ENCODE measurements at places on chromosomes 3 and 15.

- no peak for DNase-seq
Observed at GRCh38 chr3:114709102-114709501, 415.3 kb downstream of the TIGIT start.

DNA sequence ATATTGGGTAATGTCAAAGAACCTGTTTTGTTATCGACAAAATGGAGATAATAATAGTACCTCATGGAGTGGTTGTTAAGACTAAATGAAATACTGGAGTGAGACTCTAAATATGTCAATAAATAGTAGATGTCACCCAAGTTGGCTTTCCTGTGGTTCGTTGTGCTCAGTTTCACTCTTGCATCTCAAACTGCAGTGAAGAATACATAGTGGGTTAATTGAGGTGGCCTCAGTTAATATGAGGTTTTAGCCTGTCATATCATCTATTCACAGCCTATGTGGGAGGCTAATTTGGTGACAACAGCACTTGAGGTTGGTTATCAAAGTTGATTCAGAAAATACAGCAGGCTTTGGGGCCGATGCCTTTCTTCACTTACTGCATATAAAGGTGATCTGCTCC is 485.5 kb upstream of the SUCLG2 start:
- DNase-seq, result no peak

GRCh38 chr15:93451822-93452221 is 362.8 kb upstream of the RGMA start:
- DNase-seq, result no peak

- no peak for DNase-seq
Observed at GRCh38 chr3:16546186-16547010, 32.9 kb upstream of the RFTN1 start.

- no peak for DNase-seq
Observed at GRCh38 chr3:183400352-183400751, 28.1 kb downstream of the MCF2L2 start.

- DNase-seq, result no peak
Observed at GRCh38 chr3:135134684-135135075, 339.6 kb downstream of the EPHB1 start.

DNA sequence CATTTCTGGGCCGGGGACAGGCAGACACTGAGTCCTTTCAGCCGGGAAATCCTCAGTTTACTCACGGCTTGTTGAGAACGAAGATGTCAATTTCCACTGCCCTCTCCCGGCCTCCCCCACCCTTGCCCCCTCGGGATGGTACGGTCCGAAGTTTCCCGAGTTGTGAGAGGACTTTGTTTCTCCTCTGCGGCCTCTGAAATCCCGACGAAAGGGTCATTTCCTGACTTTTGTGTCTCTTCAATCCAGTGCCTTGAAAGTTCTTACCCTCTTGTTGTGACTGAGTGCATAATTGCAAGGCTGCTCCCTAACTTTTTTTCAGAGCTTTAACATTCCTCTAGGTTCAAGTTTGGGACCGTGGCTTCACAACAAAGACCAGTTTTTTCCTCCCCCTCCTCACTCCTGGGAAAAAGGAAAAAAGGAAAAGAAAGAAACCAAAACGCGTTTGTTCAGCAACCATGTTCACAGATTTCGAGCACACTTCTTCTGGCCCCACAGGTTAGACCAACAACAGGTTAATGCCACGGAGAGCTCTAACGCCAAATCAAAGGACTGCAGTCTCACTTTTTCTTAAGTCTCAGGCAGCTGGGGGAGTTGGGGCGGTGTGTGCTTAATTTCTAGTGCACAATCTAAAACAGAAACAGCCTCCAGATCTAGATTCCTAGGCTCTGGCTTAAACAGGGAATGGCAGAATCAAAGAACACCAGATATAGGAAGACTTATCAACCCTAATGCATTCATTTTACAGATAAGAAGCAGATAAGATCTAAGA is 138.9 kb downstream of the TMCO5A start:
- DNase-seq, result no peak

DNA sequence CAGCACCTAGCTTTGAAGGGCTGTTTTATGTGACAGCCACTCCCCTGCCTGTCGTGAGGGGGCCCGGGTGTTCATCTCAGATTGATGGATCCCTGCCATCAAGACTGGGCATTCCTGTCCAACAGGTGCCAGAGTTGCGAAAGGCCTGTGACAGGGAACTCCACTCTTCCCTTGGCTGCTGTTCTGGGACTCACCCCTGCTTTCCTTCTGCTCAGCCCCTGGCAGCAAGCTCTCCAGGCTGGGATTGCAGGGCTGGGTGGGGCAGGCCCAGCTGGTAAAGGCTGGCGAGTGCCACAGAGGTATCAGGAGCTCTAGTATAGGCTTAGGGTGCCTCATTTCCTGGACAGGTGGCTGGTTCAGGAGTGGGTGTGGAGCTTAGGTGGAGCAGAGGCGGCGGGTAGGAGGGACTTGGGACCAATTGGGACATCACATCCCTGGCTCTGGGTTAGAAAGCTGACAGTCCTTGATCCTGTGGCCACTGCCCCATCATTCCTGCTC is at the start of gene PLA2G4B:
Gene PLA2G4B (plus strand): TSS at position 448 of the 498 bp plus-strand sequence. CDS start 67 bp downstream, outside the sequence.
- DNase-seq, result no peak

Measured in GM19239 (cell line).